ENCODE measurements at places on chromosomes 2 and 18. TPM values are rescaled to one million over a fixed set of nuclear protein-coding genes. Genes with fewer than 3 reads are reported as not detected.
A peak's percentile ranks its signal among the peaks of the same experiment; 100 is the strongest.

IL1RL2 gene
- total RNA-seq = 1.5 TPM

RNF152 gene
- total RNA-seq = 0.05 TPM

CARF gene
- total RNA-seq = 9.0 TPM

PLEK gene
- total RNA-seq = 0.89 TPM

DNAJC5G gene
- not detected for total RNA-seq

VWA3B gene
- not detected for total RNA-seq

SLC9A2 gene
- total RNA-seq = 0.04 TPM

GRCh38 chr18:69689121-69689759 lies 258.4 kb downstream of the CD226 start:
- peaks cover 2% of the 10 kb centered on the region for H3K27me3 ChIP-seq
- H3K27ac ChIP-seq = no peak overlapping the region
- no peaks in the 10 kb centered on the region for H3K4me1 ChIP-seq
- no peak for DNase-seq
- H3K36me3 ChIP-seq = no peaks in the 10 kb centered on the region
- H3K4me3 ChIP-seq = no peak overlapping the region

- H3K4me1 ChIP-seq = peaks cover 2% of the 10 kb centered on the region
- DNase-seq = no peak
- no peak overlapping the region for H3K4me3 ChIP-seq
- peaks cover 3% of the 10 kb centered on the region for H3K27me3 ChIP-seq
- H3K27ac ChIP-seq = no peak overlapping the region
- no peaks in the 10 kb centered on the region for H3K36me3 ChIP-seq
These were observed 33.2 kb upstream of the CXXC1 start for GRCh38 chr18:50320719-50321118.

DNA sequence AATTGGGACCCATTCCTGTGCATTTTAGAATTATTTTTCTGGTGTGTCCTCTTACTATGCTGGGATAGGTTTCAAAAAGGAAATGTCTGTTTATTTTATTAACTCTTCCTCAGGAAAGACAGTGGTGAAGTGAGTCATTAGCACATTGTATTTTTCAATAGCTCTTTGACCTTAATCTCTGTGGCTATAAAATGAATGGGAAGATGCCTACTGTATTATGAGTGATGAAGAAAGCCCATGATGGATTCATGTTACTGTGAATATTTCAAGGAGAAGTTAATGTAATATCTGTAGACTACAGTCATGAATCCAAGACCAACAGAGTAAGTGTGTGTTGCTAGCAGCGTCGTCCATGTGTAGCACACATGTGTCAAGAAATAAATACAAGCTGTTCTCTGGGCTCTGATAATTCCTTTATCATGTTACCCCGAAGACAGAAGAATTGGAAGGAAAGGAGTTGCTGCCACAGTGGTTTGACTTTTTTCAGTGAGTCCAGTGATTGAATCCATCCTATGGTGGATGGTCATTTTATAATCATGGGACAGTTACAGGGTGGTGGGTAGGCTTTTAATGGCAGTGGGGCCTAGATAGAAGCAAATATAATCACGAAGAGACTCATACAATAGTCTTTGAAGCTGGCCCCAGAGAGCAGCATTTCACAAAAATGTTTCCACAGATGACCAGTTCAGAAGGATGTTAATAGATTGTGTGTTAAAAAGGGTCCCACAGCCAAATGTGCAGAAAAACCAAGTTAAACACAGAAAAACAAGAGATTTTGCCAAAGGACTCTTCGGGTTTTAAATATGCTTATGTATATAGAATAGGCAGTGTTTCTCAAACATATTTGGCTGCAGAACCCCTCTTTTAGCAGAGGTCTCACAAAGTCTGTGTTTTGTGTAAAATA lies 239.7 kb upstream of the RASGRP3 start:
- peaks cover 18% of the 10 kb centered on the region for H3K27me3 ChIP-seq
- H3K4me3 ChIP-seq = no peak overlapping the region
- H3K36me3 ChIP-seq = no peaks in the 10 kb centered on the region

DNA sequence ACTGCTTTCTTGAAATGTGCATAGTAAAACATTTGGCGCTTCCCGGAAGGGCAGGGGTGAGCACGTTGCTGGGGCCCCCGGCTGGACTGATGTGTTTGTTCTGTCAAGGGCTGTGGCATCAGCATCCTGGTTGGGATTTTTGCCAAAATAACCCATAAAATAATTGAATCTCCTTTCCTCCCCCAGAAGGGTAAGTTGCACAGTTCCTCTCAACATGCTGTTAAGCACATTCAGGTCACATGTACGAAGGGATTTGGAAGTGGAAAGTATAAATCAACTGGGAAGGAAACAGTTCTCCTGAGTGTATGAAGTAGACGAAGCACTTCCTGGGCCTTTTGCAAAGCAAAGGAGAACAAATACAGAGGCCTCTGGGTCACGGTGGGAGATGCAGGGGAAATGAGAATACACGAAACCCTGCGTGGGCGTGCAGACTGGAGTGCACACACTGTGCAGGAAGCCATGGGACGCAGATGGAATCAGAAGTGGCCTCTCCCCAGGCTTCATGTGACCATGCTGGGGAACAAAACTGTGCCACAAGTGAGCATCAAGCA lies 183.9 kb downstream of the LPIN1 start:
- H3K27me3 ChIP-seq = no peaks in the 10 kb centered on the region
- H3K4me3 ChIP-seq = no peak overlapping the region
- no peaks in the 10 kb centered on the region for H3K36me3 ChIP-seq
- peaks cover 10% of the 10 kb centered on the region for H3K4me1 ChIP-seq

DNA sequence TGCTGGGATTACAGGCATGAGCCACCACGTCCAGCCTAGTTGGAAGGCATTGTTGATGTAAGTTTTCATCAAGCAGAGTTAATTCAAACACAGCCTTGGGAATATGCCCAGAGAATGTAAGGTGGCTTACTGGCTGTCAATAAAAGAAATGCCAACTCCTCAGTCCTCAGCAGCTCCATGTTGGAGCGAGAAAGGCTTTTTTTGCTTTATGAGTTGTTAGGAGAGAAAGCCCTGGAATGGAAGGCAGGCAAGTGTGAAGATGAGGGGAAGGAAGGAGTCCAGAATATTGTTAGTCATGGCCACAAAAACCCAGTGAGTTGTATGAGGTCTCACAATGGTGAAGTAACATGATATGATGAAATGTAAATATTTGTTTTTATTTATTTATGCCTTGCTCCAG lies 57.1 kb downstream of the MAP4K4 start:
- H3K36me3 ChIP-seq = no peaks in the 10 kb centered on the region
- H3K4me1 ChIP-seq = peaks cover 83% of the 10 kb centered on the region
- H3K27me3 ChIP-seq = no peaks in the 10 kb centered on the region
- DNase-seq = no peak

DNA sequence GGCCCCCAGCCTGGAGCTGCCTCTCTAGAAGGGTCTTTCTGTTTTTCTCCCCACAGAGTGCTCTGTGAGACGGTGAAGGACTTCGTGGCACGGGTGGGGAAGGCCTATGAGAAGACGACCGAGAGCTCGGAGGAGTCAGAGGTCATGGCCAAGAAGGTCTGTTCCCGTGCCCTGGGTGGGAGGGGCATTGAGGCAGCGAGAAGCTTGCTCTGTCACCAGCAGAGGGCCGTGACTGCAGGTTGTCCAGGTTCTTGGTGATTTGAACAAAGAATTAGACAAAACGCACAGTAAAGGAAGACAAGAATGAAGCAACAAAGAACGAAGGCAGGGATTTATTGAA lies 93.9 kb downstream of the DGKD start:
- H3K27me3 ChIP-seq = no peaks in the 10 kb centered on the region
- H3K27ac ChIP-seq = no peak overlapping the region
- no peak overlapping the region for H3K4me3 ChIP-seq
- H3K4me1 ChIP-seq = peaks cover 4% of the 10 kb centered on the region
- peak; percentile 36 for DNase-seq

DNA sequence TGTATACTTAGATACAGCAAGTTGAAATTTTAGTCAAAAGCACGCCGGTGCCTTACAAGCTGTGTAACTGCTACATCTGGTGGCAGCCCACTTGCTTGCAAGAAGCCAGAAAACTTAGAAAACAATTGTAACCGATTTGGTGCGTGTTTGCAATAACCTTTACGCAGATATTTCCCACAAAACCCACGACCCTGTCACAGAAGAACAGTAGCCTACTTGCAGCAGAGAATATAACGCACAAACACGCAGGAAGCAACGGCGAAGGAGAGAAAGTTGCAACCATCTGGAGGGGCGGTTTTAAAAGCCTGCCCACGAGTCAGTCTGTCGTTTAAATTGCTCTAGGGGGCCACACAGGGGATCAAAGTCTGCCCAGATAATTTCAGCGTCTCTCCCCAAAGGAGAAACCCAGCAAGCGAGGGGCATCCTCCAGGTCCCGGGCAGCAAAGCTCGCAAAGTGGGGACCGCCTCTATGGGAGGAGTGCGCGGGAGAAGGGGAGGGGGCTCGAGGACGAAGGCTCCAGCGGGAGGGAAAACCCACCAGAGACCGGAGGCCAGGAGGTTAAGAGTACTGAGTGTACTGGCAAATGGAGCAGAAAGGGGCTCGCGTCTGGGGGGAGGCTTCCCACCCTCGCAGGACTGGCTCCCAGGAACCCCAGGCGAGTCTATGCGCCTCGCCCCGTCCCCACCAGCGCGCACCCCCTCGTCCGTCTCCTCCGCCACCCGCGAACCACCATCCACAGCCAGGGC lies 1.1 kb downstream of the TLK1 start:
- H3K27me3 ChIP-seq = no peaks in the 10 kb centered on the region
- H3K27ac ChIP-seq = peak overlapping the region; percentile 98
- peaks cover 65% of the 10 kb centered on the region for H3K4me1 ChIP-seq
- peak; percentile 67 for DNase-seq

GRCh38 chr2:55088400-55088799 lies 38.1 kb upstream of the RTN4 start:
- H3K4me1 ChIP-seq = peaks cover 6% of the 10 kb centered on the region
- no peak for DNase-seq
- no peaks in the 10 kb centered on the region for H3K36me3 ChIP-seq
- no peak overlapping the region for H3K4me3 ChIP-seq

- no peak for DNase-seq
- H3K4me1 ChIP-seq = peaks cover 80% of the 10 kb centered on the region
- peaks cover 9% of the 10 kb centered on the region for H3K36me3 ChIP-seq
- H3K27me3 ChIP-seq = no peaks in the 10 kb centered on the region
- no peak overlapping the region for H3K4me3 ChIP-seq
These were observed 44.9 kb downstream of the HPCAL1 start for GRCh38 chr2:10347562-10347948.

- H3K4me3 ChIP-seq = no peak overlapping the region
- peaks cover 13% of the 10 kb centered on the region for H3K36me3 ChIP-seq
- H3K4me1 ChIP-seq = peaks cover 26% of the 10 kb centered on the region
- no peak overlapping the region for H3K27ac ChIP-seq
- no peak for DNase-seq
These were observed 2.3 kb downstream of the CEP192 start for GRCh38 chr18:12993439-12993838.

DNA sequence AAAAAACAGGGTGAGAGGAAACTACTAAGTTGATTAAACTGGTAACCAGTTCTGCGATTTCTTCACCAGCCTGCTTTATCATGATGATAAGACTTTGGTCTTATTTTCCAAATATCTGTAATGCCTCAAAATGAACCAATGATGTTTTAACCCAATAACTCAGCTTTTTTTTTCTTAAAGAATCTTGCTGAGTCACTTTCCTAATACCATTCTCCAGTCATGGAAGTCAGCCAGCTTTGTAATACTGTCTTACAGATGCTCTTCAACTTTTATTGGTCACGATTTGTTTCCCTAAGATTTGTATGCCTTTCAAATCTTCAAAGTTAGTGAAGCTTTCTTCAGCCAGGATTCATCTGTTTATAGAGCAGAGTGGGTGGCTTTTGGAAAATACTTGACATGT lies 47.7 kb upstream of the SMIM21 start:
- no peak overlapping the region for H3K27ac ChIP-seq
- no peak for DNase-seq
- no peaks in the 10 kb centered on the region for H3K36me3 ChIP-seq
- no peaks in the 10 kb centered on the region for H3K4me1 ChIP-seq

GRCh38 chr2:218259099-218259961 lies 1.5 kb upstream of the GPBAR1 start:
- peaks cover 24% of the 10 kb centered on the region for H3K36me3 ChIP-seq
- H3K4me3 ChIP-seq = no peak overlapping the region
- no peak for DNase-seq
- peaks cover 26% of the 10 kb centered on the region for H3K4me1 ChIP-seq
- no peaks in the 10 kb centered on the region for H3K27me3 ChIP-seq

DNA sequence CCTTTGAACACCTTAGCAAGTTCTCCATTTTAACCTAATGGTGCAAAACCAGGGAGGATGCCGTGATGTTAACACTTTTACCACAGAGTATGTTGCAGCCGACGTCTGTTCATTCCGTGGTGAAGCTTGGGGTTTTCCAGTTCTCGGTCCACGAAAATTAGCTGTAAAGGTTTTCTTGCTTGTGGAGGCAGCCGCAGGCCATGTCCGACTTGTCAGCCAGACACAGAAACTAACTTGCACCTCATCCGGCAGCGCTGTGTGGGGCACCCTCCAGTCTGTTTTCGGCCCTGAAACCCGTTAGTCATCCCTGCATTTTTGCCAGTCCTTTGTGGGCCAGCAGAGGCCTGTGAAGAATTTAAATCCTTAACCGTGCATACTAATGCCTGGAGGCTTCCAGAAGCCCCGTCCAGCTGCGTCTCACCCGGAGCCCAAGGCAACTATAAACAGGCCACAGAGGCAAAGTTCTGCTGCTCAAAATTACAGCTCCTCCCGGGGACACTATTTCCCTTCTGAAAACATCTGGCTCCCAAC lies 70.6 kb downstream of the SH3YL1 start:
- H3K27me3 ChIP-seq = no peaks in the 10 kb centered on the region
- no peak overlapping the region for H3K4me3 ChIP-seq
- no peak for DNase-seq

DNA sequence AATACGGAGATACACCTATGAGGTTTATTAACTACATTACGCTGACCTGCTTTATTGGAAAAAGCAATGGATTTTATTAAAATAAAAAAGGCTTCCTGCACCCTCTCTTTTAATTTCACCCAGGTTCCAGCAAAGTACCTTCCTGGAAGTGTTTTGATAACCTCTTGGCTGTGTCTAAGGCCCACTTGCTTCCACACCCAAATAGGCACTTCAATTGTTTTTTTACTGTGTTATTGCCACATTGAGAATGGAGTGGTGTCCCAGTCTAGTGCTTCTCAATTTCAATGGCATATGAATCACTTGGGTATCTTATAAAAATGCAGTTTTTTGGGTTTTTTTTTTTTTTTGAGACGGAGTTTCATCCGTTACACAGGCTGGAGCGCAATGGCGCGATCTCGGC lies 47.6 kb downstream of the SF3B1 start:
- H3K27ac ChIP-seq = no peak overlapping the region
- peaks cover 12% of the 10 kb centered on the region for H3K36me3 ChIP-seq
- DNase-seq = no peak
- no peak overlapping the region for H3K4me3 ChIP-seq
- H3K4me1 ChIP-seq = peaks cover 3% of the 10 kb centered on the region
